Cortex of kidney (tissue), 1 donor: ENCODE measurements at places on chromosomes 16 and 17.

DNA sequence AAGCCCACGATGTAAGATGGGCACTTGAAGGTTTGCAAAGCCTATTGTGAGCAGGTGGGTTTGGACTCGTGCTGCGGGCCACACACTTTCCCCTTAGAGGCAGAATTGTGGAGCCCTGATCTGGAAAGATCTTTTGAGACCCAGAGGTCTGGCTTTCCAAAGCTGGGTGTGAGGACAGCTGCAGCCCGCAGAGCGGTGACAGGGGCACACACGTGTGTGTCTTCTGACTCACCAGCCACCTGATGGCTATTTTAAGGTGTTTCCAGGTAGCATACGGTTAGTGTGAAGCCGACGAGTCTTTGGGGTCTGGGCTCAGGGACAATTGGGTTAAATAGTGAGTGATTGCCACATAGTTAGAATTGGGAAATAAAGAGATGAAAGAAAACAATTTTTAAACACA, 108.9 kb upstream of the GSE1 start:
- no peak for DNase-seq

DNA sequence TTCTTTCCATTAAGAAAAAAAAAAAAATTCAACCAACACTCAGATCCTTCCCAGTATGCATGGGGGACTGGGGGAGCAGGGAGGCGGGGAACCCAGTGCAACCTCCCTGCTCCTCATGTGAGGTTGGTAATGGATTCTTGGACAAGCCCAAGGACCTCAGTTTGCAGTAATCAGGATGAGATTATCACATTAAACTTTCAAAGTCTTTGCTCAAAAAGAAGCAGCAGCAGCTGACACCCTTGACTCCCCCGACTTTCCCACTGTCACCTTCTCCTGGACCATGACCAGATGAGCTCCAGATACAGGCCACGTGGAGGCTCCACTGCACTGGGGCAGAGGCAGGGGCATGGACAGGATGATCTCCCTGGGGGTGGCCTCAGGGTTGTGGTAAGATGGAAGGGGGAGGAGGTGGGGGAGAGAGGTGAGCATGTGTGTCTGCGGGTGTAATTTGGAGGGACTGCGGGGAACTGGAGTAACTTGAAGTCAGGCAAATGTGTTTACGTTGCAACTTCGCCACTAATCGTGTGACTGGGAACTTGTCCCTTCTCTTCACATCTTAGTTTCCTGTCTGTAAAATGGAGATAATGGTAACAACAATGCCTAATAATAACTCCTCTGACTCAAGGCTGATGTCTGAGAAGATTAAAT, 19.8 kb downstream of the ZNF385C start:
- DNase-seq: no peak

GRCh38 chr16:82623241-82623640, 3.5 kb upstream of the CDH13 start:
- DNase-seq: no peak

DNA sequence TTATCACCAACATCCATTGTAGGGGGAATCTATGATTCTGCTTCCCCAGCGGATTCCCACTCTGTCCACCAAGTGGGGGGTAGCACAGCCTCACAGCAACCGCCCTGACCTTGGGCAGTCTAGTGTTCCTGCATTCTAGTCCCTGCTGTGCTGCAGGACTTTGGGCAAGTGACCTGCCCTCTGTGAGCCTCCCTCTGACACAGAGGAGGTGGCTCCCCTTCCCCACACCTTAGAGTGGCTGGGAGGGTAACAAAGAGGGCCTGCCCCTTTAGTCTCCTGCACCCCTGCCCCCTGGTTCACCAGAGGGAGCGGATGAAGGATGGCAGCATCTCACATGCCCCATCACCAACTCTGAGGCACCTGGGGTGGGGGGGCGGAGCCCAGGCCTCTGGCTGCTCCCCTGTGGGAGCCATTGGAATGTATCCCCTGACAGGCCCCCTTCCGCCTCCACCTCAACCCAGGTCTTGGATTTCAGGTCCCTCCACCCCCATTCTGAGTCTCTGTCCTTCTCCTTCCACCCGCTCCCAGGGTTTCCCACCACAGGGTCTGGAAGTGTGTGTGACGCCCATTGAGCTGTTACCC, 10.1 kb downstream of the GAS2L2 start:
- no peak for DNase-seq

DNA sequence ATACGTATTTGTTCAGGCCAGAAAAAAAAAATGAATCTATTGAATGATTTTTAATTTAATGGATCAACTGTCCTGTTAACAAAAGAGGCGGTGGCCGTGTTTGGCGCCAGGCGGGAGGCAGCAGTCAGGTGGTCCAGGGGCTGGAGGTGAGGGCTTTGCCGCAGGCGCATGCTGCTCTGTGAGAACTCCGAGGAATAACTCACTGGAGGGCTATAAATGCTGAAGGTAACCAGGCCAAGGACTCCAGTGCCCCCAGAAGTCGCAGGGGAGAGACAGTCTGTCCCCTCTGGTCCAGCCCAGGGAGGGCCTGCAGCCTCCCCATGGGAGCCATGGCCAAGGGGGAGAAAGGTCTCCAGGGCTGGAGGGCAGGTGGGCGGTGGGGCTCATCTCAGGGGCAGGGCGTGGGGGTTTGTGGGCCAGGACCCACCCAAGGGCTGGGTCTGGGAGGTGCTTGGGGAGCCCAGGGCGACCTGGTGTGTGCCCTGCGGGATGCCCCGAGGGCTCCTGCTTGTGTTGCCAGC, 7.1 kb upstream of the BAHCC1 start:
- DNase-seq: no peak

DNA sequence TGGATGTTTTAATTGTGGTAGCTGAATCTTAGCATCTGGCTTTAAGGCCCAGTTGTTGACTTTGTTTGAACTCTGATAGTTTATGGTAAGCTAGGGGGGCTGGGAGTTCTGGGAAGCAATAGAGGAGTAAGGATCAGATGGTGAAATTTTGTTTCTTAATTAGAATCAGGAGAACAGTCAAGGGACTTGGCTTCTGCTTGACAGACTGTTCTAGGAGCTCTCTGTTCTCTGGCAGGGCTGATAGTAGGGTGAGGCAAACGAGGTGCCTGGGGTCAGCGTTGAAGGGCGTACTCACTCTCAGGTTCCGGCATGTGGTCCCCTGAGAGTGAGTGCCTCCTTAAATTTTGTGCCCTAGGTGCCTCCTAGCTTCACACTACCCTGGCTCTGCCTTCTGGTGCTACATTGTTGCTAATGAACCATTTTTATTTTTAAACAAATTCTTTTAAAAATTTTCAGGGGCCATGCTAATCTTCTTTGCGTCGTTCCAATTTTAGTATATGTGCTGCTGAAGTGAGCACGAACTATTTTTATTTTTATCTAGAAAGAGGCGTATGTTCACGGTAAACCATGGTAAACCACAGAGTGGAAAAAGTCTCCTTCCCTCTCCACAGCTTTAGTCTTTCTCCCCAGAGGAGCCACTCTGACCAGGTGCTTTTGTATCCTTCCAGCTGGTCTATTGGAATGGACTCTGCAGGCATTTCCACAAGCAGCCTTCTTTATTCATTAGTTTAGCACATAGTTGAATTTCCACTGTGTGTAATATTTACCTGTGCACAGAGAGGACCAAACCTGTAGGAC, 19.7 kb downstream of the SLC7A6 start:
- no peak for DNase-seq

- DNase-seq: no peak
These were observed 197.2 kb downstream of the FOXL1 start for GRCh38 chr16:86775511-86775921.

GRCh38 chr16:27481282-27481934, 68.3 kb downstream of the GTF3C1 start:
- DNase-seq: no peak

DNA sequence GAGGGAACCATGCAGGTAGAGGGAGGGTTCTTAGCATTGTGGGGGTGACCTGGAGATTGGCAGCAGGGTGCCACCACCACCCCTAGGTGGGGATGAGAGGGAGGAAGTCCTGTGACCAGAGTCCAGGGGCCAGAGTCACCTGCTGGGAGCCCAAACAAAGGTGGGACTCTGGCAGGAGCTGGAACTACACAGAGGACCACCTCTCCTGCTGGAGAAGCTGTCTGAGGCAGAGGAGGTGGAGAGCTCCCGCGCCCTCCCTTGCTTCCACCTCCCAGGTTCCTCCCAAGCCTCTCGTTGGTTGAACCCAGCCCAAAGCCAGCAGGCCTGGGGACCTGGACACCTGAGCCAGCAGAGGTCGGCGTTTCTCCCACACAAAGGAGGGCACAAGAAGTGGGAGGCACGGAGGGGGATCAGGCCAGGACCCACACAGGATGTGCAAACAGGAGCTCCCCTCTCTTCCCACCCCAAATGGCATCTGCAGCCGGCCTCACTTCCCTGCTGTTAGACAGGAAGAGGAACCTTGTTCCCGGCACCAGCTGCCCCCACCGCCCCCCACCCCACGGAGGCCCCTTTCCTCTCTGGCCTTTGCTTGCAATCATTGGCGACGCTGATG, 154.6 kb downstream of the SEC14L1 start:
- DNase-seq: no peak

GRCh38 chr16:72666267-72666666, 381.7 kb downstream of the ZFHX3 start:
- DNase-seq: no peak

DNA sequence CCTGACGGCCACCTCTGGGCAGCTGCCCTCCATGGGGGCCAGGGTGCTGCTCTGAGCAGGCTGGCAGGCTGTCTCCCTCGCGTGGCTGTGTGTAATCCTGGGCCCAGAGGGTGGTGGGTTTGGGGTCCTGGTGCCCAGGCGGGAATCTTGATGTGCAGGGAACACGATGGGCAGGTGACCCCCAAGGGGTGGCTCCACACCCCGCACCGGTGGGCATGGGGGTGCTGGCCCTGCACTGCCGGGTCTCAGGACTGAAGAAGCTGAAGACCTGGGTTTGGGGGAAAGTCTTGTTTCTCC, 8.6 kb downstream of the CHMP6 start:
- no peak for DNase-seq

DNA sequence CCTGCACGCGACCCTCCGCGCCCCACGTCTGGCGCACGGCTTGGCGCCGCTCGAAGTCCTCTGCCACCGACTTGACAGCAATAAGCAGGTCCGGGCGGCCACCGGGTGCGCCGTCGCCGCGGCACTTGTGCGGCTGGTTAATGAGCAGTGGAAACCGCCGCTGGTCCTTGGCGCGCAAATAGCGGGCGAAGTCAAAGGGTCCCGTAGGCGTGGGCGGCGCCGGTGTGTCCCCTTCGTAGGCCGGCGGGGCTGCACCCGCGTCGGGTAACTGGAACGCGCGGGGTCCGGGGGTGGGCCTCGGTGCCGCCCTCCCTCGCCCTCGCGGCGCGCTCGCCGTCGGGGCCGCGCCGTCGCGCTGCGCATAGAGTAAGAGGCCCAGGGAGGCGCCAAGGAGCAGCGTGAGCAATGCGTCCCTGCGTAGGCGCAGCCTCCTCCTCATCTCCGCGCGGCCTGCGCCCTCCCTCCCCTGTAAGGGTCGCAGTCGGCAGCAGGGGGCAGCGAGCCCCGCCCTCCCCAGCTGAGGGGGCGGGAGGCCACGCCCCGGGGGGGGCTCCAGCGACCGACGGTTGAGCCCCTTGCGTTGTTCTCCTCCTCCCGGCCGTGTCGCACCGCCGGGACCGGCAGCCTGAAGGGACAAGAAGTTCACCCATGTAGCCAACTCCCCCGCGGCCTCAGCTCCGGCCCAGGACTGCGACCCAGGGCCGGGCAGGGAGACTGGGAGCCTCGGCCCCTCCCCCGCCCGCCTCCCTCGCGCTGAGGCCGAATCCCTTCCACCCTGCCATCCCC, 558 bp downstream of the B3GNT9 start:
- no peak for DNase-seq

DNA sequence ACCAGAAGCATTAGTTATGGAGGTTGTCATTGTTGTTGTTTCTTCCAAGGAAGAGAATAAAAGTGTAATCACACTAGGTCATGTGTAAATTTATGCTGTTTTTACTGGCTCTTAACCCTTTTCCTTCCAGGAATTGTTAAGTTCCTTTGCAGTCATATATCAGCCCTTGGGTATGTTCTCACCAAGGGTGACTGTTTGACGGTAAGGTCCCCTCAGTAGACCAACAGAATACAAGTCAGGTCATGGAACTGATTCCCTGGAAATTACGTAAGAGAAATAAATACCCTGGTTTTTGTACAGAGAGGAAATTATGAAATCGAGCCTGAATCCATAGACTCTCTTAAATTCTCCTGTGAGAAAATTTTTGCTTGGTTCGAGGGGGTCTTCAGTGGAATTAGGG, 11.2 kb upstream of the KCNJ2 start:
- no peak for DNase-seq

- DNase-seq: no peak
These were observed 841 bp downstream of the RAPGEFL1 start for GRCh38 chr17:40178021-40178601.

- no peak for DNase-seq
These were observed 400.0 kb downstream of the SOX9 start for GRCh38 chr17:72520665-72521303.

DNA sequence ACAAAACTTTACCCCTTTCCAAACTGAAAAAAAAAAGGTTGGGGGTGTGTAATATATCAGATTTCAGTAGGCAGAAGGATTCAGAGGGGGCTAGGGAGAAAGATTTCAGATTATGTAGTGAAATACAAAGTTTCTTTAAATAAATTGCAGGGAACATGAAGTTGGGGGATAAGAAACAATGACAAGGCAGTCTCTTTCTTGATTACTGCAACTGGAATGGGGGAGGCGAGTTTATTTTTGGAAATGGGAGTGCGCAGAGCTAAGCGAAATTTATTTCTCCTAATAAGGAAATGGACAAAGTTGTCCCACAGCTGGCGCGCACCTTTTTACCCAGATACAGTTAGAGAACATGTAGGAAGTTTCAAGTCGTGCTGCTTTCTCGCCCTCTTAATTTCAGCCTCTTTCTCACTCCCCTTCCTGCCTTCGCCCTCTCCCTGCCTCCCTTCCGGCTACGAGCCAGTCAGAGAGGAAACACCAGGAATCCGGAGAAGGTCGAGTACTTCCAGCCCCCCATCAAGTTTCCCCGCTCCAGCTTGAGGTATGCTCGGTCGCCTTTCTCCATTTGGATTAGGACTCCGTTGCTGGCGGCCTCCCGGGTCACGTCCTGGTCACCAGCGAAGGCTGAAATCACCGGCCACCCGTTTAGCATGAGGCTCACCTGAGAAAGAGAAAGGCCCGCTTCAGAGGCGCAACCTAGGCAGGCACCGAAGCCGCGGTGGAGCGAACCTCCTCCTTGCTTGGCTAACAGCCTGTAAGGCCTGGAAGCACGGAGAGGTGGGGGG, 2.5 kb downstream of the CBLN1 start:
- DNase-seq: no peak

DNA sequence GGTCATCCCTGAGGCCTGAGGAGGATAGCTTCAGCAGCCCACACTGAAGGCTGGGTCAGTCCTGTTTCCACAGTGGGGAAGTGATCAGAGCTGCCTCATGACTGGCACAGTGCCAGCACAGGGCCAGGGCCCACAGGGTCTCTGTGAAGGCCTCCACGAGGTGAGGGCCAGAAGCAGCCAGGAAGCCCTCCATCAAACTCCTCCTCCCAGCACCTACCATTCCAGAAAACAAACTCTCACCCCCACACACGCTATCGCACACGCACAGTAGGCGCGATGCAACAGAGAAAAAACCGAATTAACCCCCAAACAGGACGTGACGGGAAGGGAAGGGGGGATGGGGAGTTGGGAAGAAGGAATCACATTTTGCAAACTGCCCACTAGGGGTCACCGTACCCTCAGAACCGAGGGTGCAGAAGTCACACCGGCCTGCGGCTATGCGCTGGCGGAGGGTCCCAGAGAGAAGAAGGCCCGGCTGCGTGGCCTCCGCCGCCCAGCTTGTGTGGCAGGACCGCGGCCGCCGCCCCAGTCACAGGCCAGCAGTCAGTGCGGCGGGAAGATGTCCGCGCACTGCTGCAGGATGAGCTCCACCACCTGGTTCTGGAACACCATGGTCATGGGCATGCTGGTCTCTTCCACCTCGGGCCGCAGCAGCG, 37.6 kb downstream of the ARHGAP27 start:
- DNase-seq: no peak

GRCh38 chr17:79814127-79814973, 17.5 kb upstream of the CBX8 start:
- DNase-seq: no peak
